Activated CD8-positive, alpha-beta memory T cell treated with anti-CD3 and anti-CD28 coated beads for 24 hours (primary cell): ENCODE measurements at places on chromosomes 5 and 9.

GRCh38 chr9:95325221-95325620 is 7.7 kb upstream of the FANCC start:
- DNase-seq: no peak

- DNase-seq: no peak
These were observed 78.8 kb downstream of the GIN1 start for GRCh38 chr5:103041071-103041676.

- DNase-seq: no peak
These were observed 93.5 kb downstream of the SYK start for GRCh38 chr9:90894986-90895687.

GRCh38 chr9:109329638-109330258 is 8.9 kb upstream of the EPB41L4B start:
- DNase-seq: no peak

- DNase-seq: no peak
These were observed 2.1 kb upstream of the MCC start for GRCh38 chr5:113490317-113490716.

DNA sequence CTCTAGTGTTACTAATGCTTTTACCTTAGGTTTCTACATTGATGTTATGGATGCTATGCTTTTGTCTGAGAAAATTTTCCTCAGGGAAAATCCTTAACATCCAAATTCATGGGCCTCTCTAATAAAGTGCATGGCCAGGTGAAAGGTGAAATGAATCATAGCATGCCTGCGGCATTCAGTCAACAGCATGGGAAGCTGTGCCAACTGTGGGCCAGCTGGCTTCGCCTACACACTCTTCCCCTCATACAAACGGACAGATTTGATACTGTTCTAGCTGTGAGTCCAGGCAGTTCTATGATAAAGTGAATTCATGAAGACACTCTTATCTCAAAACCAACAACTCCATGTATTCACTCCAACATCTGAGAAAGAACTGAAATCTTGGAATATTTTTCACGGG is 374.1 kb downstream of the PLK2 start:
- no peak for DNase-seq

DNA sequence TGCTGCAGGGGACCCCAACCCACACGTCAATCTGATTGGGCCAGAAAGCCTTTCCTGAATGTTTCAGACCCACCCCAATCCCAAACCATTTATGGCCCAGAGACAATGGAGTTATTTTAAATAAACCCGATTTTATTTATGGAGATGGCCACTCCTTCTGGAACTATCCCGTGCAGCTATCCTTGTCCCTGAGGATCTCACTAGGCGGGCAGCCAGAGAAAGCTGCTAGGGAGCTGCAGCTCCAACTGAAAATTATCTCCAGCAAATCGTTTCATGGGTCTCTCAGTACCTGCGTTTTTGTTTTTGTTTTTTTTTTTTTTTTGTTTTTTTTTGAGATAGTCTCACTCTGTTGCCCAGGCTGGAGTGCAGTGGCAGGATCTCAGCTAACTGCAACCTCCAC is 23.0 kb downstream of the C1QTNF2 start:
- DNase-seq: no peak

DNA sequence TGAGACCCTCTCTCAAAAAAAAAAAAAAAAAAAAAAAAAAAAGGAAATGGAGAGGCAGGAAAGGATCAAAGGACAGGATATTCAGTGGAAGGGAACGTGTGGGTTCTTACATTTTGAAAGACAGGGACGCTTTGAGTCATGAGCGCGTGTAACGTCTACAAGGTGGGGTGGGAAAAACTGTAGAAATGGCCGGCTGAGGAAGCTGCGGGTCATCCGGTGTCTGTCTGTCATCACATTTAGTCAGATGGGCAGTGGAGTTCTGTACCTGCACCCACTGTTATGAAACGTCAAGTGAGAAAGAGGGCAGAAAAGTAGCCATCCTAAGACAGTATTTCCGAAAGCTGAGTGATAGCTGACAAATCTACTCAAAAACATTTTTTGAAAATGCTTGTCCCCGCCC is 159.8 kb downstream of the SMARCA2 start:
- DNase-seq: no peak

DNA sequence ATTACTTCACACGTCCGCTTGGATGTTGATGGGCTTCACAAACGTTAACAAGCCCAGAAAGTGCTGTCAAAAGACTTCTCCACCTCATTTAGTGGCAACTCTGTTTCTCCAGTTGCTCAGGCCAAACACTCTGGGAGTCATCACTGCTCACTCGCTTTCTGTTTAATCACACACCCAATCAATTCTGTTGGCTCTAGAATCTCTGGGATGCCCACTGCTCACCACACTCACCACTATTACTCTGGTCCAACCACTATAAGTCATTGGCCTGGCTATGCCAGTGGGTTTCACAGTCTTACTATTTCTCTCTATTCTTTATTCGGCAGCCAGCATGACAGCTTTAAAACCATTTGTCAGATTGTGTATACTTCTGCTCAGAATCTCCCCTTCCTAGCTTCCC is 163.5 kb downstream of the KDM4C start:
- DNase-seq: no peak

- no peak for DNase-seq
These were observed 14.6 kb upstream of the PBX3 start for GRCh38 chr9:125732562-125732961.

DNA sequence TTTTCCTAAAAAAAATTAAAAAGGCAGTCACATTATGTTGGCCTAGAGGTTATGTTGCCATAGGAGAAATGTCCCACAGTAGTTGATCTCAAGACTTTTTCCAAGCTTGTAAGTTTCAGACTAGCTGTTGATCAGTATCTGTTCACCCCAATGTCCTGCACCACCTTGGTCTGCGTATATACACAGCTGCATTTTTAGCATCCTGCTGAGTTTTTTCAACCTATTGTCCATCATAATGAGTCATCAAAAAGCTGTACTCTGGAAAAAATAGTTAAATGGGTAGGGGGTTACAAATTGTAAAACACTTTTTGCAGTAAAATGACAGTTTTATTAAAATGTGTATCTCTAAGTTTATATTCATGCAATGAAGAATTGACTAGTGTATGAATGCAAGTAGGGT is 53.2 kb upstream of the TMEM171 start:
- no peak for DNase-seq

DNA sequence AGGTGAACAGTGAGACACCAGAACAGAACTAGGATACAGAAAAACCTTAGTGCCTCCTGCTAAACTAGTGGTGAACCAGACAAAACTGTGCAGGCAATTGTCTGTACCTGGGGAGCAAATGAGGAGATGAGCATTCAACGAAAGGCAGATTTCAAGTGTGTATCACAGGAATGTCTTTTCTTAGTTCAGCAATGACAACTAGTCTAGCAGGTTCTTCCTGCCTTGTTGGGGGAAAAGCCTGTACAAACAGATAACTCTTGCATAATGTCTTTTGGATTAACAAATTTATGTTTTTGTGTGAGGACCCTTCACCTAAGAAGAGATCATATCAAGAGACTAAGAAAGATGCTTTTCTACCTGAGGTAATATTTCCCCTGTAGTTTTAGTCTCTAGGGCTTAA is 21.8 kb upstream of the DENND4C start:
- no peak for DNase-seq

DNA sequence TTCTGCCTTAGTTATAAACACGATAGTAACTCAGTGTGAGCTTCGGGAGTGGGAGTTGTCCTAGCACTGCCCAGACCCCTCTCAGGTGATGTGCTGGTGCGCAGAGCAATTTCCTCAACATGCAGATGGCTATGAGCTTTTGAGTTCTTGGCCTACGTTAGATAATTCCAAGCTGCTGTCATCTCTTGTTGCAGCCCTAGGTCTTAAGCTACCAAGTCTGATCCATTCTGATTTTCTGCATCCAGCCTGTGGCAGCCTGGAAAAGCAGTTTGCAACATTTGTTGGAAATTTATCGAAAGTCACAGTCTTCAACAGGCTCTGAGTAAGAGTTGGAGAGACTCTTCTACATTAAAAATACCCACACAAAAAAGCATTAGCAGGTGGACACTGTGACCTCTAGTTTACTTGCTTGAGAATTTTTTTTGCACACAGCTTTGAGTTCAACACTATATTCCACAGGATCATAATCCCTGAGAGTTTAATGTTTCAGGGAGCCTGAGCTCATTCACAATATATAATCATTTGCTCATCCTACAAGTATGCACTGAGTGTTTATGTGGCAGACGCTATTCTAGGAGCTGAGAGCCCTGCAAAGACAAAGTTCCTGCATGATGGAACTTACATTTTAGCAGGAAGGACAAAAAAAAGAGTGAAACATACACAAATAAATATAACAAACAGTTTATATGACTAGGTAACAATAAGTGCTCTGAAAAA is 91.6 kb downstream of the UBE2QL1 start:
- DNase-seq: no peak
